ENCODE measurements at places on chromosomes 5 and 9.

DNA sequence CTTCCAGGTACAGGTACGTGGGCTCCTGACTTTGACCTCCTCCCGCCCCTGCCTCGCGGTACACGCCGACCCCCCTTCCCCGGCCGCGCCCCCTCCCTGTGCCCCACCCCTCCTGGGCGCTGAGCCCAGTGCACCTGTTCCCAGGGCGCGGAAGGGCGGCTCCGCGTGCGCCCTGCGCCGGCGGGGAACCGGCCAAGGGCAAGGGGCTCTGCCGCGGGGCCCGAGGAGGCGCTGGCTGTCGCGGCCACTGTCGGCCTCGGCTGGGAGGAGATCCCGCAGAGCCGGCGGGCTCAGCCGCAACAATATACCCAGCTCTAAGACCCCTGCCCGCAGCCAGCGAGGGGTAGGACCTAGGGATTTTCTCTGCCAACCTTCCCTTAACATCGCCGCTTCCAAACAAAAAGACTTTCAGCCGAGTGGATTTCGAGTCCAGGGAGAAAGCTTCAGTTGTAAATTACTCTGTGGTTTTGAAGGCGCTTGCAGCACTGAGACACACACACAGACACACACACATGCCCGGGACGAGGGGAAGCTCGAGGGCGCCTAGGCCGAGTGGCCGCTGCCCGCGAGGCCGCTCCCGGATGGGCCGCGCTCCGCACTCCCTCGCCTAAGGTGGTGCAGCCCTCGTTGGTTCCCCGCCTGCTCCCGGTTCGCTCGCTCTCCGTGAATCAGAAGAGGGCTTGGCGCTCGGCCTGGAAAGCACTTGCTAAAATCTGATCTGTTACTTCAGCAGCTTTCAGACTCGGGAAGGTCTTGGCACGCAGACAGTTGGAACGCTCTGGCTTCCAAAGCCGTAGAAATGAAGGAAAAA, 1.2 kb downstream of the FGF18 start:
- DNase-seq = peak; percentile 79

DNA sequence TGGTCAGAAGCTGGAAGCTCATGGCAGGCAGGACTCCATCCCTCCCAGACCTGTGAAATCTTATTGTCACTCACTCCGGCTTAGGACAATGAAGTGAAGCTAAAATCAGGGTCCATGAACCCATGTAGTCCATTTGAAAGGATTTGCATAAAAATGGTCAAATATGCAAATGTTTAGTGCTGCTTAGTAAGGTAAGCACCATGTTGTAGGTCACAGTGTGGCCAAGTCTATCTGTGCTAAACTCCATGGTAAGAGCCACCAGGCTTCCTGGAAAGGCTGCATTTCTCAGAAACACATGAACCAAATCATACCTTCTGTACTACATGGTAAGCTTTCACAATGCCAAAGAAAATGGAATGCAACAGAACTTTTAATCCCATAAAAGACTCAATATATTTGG, 5.7 kb downstream of the ALG2 start:
- DNase-seq = no peak

DNA sequence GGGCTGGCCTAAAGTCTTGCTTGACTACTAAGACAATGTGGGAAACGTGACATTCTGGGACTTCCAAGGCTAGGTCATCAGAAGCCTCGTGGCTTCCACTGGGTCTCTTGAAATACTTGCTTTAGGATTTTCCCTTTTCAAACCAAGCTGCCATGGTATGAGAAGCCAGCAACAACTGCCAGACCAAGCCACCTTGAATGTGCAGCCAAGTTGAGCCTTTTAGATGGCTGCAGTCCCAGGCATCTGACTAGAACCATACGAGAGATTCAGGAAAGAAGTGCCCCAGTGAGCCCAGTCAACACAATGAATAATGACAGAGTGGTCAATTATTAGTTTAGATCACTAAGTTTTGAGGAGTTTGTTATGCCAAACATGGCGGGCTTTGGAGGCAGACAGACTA, 143.3 kb downstream of the SLF1 start:
- DNase-seq = no peak

GRCh38 chr5:141234109-141234667, 11.0 kb upstream of the PCDHB15 start:
- no peak for DNase-seq

DNA sequence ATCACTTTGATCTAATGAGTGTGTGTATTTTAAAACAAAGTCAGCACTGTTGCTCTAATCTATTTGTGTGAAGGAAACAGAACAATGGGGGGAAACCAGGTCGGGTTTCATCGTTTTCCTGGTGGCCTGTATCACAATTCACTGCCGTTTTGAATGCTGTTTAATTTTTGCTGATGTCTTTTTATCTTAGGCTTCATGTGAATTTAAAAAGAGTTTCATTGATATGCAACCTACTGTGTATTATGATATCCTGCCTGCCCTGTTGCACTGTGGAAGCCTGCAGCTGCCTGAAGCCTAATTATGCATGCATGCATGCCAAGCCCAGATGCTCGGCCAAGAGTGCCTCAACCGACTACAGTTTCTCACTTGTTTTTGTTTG, 307.5 kb downstream of the ZNF608 start:
- DNase-seq = no peak

- no peak for DNase-seq
These were observed 79.9 kb downstream of the SMIM23 start for GRCh38 chr5:171865471-171865870.

- DNase-seq = no peak
These were observed 54.7 kb upstream of the SUSD3 start for GRCh38 chr9:93003552-93004407.

- no peak for DNase-seq
These were observed 75.8 kb downstream of the POU5F2 start for GRCh38 chr5:93665648-93666047.

DNA sequence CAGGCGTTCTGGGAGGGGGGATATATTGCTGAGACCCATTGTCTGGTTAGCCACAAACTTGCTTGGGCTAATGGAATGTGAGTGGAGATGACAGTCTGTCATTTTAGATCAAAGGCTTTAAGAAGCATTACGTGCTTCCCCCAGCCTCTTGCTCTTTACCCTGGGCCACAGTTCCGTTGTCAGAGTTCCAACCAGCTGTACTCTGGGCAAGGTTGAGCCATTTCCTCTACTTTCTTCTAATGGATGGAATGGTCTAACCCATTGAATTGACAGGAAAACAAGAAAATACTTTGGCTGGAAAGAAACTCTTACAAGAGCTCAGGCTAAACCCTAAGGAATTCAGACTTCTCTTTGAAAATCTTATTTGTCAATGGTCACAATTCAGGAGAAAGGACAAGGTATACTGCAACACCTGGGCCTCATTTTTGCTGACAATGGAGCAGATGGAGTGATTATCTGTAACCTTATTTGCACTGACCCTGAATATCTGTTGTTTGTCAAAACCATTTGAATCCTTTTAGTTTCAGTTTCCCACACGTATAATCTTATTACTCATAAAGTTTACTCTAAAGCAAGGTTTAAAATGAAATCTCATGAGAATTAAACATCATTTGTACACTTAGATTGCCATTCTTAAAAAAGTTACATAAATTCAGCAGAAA, 231.4 kb downstream of the PDE4D start:
- no peak for DNase-seq

- DNase-seq = no peak
These were observed 66.1 kb upstream of the CTSL start for GRCh38 chr9:87659534-87660419.

- no peak for DNase-seq
These were observed 26.5 kb upstream of the NCS1 start for GRCh38 chr9:130145658-130146057.

DNA sequence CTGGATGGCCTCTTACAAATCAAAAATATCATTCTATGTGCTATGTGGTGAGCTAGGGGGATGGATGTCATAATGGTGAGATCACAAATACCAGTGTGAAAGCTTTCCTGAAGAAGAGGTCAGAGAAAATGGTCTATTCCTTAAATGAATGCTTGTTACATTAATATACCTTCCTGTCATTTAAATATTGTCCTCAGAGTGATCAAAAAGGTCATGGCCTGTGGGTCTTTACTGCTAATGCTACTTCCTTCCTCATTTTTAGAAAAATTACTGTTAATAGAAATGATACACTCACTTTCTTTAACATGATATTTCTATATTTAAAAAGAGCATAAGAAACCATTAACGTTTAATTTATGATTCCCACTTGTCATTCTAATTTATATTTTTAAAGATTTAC, 9.7 kb downstream of the OMD start:
- no peak for DNase-seq

DNA sequence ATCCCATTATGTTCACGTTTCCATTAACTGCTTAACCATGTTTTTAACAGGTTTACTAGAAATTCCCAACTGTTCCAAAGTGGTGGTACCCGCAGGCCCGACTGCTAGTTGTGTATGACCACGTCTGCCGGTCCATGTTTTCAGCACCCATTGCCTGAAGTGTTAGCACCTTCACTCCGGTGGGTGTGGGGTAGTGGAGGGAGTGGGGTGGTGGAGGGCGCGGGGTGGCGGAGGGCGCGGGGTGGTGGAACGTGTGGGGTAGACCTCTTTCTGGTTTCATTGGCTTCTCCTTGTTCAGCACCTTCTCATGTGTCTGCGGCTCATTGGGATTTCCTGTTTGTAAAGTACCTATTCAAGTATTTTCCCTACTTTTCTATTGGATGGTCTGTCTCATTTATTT, 37.7 kb downstream of the TPPP start:
- DNase-seq = no peak

DNA sequence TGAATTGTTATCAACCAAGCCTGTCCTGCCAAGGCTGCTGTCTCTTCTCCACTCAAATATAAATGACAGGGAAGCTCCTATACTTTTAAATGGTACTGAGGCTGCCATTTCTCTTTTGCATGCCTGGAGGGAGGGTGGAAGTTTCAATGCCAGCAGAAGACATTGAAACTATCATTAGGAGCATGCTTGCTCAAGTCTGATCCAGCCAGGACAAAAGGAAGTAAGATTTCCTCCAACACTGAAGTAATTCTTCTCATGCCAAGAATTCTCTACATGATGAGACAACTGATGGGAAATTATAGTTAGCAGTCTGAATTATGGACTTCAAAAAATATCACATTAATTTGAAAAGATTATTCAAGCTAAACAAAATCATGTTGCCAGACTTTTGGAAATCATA, 5.4 kb downstream of the SPINK6 start:
- DNase-seq = no peak
